Activated CD4-positive, alpha-beta T cell treated with anti-CD3 and anti-CD28 coated beads, Interleukin-2, amount 10 ng/mL, durations not matched to agents 24 days and 14 days (primary cell): ENCODE measurements at places on chromosomes 5 and 9. TPM values are rescaled to one million over a fixed set of nuclear protein-coding genes. Genes with fewer than 3 reads are reported as not detected.

DNA sequence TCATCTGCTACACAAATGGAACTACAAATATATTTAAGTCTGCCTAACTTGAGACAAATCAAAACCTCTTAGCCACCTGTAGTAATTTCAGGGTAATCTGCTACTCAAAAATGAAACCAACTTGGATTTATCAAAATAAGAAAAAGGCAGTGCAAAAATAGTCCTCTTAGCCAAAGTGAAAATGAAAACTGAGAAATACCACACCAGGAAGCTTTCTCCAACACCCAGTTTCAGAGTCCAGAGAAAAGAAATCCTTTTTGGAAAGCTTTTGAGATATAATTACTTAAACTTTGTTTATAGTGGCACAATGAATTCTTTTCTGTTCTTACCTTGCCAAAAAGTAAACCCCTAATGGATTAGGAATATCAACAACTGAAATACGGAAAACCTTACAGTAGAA is 990.4 kb downstream of the EFNA5 start:
- no peaks in the 10 kb centered on the region for H3K4me1 ChIP-seq
- no peak overlapping the region for H3K4me3 ChIP-seq
- DNase-seq: no peak
- no peaks in the 10 kb centered on the region for H3K27me3 ChIP-seq

Gene OGN
- not detected in 2 replicates for total RNA-seq

Gene LCP2
- 278 and 283 TPM in 2 replicates for total RNA-seq

- H3K27ac ChIP-seq: no peak overlapping the region
- DNase-seq: no peak
- H3K4me1 ChIP-seq: peaks cover 11% of the 10 kb centered on the region
Measured at GRCh38 chr9:36249189-36249588, 9.1 kb downstream of the GNE start.

DNA sequence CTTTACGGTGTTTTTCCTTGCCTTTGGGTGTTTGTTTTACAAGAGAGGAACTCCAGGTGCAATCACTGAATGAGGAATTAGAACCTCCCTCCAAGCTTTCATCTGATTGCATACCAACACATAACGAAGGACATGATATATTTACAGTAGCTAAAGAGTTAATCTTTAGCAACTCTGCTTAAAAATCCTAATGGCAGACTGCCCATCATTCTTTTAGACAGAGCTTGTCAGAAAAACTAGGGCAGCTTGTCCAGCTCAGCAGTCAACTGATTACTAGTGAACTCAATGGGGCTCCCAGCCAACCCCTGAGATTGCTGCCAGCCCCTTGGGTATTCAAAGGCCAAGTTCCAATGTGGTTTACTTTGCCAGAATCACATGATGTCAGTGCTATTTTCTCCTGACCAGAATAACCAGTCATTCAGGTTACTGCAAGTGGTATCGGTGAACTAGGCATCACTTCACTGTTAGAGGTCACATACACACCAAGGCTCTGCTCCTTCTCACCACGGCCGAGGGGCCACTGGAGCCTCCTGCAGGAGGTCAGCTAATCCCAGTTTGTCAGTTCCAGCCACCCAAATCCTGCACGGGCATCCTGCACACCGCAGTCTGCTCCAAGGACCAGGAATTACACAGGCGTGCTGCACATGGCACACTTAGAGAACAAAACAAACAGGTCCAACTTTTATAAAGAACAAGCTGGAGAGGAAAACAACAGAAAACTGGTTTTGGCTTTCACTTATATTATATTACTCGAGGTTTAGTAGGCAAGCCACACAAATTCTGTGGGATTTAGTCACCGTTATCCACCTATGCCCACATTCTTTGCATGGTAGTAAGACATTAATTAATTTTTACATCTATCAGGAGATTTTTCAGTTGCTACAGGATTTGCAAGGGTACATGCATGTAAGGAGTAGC is 62.5 kb downstream of the NFIB start:
- no peaks in the 10 kb centered on the region for H3K27me3 ChIP-seq
- H3K4me3 ChIP-seq: no peak overlapping the region
- no peak overlapping the region for H3K27ac ChIP-seq
- H3K36me3 ChIP-seq: no peaks in the 10 kb centered on the region
